Dermis microvascular lymphatic vessel endothelial cell (primary cell): ENCODE measurements at places on chromosomes 2 and 18.

GRCh38 chr2:202084265-202084664 is 11.2 kb downstream of the KIAA2012 start:
- no peak for DNase-seq

DNA sequence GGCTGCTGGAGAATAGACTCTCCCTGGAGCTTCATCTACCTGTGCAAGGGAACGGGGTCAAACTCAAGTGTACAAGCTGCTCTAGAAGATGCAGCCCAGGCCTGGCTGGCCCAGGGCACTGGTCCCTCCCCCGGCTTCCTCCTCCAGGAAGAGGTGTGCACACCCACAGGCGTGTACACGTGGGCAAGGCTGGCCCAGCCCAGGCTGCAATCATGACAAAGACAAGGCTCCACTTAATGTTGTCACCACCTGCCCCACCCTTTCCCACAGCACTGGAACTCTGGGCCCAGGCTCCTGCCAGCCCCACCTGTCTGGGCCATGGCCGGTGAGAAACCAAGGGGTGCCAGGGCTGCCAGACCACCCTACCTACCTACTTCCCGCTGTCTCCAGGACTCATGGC is 29.6 kb upstream of the ALPP start:
- DNase-seq: no peak

DNA sequence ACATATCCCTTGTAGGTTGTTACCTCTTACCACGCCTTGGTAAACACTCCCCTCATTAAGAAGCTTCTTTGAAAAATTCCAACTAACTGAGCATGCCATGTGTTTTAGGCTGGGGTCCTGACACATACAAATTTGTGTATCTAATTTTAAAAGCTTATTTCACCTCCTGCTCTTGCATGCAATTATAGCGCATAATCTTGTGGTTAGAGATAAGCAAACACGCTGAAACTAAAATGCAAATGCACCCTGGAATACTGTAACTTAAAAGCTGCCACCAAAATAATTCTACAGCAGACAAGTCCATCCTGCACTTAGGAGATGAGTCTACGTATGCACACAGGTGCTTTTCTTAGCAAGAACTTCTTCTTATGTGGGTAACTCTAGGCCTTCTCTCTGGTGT is 990.2 kb downstream of the TSN start:
- no peak for DNase-seq

DNA sequence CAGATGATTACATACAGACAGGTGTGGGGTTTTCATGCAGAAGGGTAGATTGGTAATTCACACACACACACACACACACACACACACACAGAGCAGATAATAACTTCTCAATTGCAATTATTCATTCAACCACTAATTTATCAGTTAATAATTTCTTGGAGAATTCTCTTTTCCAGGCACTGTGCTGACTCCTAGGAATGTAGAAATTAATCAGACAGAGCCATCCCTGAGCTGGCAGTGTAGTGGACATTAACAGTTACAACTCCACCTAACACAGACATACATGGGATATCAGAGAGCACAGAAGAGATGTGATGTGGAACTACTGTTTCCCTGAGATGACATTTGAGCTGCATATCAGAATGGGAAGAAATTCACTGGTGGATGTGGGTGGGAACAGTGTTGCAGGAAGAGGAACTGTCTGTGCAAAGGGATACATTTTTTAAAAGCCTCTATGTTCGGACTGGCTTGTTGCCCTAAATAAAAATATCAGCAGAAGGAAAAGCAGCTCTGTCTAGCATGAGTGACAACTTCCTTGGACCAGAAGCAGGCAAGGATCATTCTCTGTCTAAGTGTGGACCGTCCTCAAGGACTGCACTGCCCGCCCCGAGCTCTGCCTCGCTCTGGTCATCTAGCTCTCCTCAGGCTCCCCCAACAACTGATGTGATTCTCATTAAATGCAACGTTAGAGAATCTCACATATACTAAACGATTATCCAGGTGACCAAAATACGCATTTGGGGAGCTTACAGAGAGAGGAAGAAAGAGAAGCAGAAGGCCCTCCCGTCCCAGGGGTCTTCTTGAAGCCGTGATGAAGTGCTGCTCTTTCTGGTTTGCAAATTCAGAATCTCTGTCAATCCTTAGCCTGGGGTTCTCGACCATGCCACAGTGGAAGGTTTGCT is 173.4 kb upstream of the TRIB2 start:
- no peak for DNase-seq

GRCh38 chr2:46813020-46813415 is 102.6 kb downstream of the MCFD2 start:
- no peak for DNase-seq

DNA sequence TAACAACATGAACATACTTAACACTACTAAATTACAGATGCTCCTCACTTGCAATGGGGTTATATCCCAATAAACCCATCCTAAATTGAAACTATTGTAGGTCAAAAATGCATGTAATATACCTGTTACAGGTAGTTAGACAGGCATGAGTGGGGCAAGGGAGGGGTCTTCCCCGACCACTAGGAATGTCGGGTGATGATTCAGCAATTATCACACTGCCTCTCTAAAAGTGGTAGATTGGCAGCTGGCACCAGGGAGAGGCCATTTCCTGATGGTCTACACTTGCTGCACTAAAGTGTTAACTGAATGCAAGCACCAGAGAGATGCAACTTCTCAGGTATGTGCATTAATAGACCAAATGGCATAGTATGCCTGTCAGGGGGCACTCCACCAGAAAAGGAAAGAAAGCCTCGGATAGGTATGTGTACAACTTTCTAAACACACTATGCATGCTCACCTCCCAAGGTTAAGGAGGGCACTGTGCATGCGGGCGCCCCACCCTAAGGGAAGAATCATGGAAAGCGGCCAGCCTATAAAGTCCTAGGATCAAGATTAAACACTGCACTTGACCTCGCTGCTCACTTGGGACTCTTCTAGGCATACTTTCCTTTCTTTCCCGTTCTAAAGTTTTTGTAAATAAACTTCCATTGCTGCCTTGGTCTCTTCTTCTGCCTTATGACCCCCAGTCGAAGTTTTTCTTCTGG is 35.6 kb downstream of the PIGN start:
- no peak for DNase-seq
